CD4-positive, alpha-beta T cell treated with Interleukin-6 at 100 ng/mL for 8 hours (primary cell): ENCODE measurements at places on chromosomes 3 and 15.
A peak's percentile ranks its signal among the peaks of the same experiment; 100 is the strongest.

DNA sequence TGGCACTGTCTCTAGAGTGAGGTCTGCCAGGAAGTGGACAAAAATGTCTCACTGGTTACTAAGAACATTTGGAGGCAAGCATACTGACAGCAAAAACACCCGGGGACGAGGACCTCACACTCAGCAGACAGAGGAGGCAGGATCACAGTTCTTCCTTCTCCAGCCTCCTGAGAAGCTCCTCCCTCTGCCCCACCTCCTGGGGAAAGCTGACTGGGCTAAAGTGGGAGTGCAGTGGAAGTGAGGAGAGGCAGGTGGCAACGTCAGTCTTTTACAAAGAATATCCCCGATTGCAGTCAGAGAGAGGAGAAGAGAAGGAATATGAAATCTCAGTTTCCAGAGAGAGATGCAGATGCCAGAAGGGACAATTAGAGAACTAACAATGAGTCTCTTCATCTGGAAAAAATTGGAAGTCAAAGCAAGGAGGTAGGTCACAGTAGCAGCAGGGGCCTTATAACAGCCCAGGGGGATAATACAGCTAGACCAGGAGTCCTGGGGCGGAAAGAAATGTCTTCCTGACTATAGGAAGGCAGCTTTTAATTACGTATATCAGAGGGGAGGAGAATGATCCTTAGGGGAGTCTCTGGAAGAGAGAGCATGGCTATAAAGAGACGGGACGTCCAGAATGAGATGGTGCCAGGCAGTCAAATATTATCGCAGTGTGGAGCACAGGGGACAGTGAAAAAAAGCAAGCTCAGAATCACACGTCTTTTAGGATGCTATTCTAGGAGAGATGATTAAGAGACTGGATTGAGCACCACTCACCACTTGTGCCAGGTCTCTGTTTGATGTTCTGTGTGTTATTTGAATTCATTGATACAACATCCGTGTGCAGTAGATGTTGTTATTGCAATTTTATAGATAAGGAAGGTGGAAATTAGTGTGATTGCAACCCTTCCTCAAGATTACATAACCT is 47.2 kb downstream of the LEO1 start:
- DNase-seq = no peak

- DNase-seq = no peak
Observed at GRCh38 chr15:77068633-77069032, 2.3 kb downstream of the TSPAN3 start.

GRCh38 chr15:53203454-53203853 is 413.3 kb upstream of the ONECUT1 start:
- no peak for DNase-seq

DNA sequence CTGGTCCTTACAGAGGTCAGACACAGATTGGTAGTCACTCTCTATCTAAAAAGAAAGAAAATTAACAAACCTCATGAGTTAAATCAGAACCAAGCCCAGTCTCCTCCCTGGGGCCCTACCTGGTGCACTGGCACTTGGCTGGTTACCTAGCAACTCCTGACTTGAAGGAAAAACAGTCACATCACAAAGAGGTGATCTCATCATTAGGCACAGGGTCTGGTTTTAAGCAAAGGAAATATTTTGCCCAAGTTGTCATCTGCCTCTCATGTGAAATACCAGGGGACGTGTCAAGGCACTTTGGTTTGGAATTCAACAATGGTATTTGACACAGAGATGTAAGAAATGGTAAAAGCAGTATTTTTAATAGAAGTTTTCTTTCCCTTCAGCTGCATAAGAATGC is 47.7 kb upstream of the FMN1 start:
- no peak for DNase-seq

DNA sequence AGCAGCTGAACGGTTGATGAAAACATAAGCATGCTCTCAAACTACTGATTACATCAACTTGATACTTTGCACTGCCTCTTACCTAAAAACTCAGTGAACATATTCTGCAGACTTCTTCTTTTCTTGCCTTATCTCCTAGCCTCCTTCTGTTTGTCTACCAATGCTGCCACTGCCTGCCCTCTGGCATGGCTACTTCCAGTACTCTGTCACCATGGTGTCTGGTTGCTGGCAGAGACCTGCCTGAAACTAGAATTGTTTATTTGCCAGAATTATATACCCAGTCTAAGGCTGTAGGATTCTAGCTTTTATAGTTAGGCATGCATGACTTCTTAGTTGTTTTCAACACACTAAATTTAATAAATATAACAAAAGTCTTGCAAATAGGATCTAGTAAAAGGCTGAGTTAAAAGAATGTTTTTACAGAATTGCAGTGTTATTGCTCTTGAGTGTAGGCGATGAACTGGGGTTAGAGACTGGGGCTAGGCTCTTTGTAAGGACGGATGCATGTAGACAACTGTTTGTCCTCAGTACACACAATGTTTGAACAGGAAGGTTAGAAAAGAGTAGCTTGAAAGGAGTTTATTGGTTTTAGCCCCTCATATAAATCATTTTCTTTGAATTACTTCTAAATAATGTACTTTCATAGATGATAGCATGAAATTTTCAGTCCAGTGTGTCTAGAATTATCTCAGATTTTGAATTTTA is 116.3 kb downstream of the KCNAB1 start:
- no peak for DNase-seq

GRCh38 chr3:49351521-49352011 is 6.6 kb downstream of the GPX1 start:
- DNase-seq = peak; percentile 3

DNA sequence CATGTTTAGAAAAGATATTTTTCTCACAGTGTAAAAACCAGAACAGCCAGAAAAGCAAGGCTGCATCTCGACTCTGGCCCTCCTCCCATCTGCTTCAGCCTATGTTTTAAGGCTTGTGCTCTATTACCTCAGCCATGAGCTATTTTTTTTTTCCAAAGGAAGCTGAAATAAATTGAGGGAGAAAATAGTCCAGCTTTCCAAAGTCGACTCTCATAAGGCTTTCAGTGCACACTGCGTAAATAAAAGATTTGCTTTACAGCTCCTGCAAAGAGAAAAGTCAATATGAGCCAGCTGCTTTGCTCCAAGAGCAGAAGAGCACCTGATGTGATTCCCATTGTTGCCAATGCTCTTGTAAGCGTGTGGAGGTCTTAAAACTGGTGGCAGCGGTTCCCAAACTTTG is 26.7 kb downstream of the SCG3 start:
- DNase-seq = no peak

GRCh38 chr15:50257924-50258323 is 7.6 kb downstream of the HDC start:
- DNase-seq = no peak

DNA sequence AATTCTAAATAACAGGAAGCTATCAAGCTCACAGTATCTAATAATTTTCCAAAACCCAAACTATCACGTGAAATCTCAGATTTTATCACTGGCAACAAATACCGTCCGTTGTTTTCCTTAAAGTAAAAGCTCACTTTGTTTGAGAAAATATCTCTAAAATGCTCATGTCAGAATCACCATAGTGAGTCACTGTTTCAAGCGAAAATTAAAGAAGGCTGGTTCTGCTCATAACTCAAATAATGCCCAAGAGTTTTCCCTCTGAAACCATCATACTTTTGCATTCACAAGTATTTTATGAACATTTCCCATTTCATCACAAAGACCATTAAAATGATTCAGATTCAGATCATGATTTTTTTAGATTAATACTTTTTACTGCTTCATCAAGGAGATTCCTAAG is 50.6 kb downstream of the TBL1XR1 start:
- peak; percentile 22 for DNase-seq

- DNase-seq = no peak
Observed at GRCh38 chr3:138513090-138513843, 78.9 kb downstream of the ESYT3 start.

DNA sequence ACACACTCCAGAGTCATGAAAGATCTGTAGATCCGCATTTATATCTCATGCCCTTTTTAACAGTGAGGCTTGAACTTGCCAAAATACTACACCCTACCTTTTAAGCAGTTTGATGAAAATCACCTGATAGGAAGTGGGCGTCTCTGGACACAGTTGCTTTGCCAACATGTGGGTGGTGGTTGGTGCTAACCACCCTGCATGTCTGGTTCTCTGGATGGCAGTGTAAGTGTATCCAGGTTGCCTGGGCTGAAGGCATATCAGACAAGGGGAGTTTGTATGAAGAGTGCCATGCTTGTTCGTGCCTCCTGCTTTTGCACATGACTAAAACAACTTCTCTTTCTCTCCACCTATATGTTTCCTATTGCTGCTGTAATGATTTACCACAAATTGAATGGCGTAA is 159.6 kb downstream of the GHSR start:
- no peak for DNase-seq

GRCh38 chr3:171199473-171199829 is 172.9 kb upstream of the SLC2A2 start:
- DNase-seq = no peak

GRCh38 chr3:104939196-104939595 is 427.5 kb upstream of the ALCAM start:
- no peak for DNase-seq

DNA sequence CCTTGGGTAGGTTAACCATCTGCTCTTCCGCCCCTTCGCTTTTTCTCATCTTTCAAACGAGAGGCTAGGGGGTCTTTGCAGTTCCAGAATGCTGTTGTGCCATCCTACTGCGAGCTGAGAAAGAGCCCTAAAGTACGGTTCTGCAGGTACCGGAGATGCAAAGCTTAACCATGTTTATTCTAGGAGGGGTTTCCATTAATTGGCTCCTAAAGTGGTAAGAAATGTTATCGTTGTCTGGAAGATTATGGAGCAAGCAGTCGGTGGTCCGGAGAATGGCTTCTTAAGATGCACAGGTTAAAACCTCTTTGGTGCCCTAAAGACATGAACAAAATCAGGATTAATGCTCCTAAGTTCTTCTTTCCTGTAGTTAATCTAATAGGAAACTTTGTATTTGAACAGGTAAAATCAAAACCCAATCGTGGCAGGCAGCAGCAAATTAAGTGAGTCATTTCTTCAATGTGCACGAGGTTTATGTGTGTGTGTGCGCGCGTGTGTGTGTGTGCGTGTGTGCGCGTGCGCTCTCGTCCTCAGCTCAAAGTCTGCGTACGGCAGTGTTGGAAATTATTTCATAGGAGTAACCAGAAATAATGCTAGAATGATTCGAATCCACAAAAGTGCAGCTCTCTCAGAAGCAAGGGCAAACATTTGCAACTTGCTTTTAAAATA is 772 bp downstream of the FAM81A start:
- DNase-seq = no peak

DNA sequence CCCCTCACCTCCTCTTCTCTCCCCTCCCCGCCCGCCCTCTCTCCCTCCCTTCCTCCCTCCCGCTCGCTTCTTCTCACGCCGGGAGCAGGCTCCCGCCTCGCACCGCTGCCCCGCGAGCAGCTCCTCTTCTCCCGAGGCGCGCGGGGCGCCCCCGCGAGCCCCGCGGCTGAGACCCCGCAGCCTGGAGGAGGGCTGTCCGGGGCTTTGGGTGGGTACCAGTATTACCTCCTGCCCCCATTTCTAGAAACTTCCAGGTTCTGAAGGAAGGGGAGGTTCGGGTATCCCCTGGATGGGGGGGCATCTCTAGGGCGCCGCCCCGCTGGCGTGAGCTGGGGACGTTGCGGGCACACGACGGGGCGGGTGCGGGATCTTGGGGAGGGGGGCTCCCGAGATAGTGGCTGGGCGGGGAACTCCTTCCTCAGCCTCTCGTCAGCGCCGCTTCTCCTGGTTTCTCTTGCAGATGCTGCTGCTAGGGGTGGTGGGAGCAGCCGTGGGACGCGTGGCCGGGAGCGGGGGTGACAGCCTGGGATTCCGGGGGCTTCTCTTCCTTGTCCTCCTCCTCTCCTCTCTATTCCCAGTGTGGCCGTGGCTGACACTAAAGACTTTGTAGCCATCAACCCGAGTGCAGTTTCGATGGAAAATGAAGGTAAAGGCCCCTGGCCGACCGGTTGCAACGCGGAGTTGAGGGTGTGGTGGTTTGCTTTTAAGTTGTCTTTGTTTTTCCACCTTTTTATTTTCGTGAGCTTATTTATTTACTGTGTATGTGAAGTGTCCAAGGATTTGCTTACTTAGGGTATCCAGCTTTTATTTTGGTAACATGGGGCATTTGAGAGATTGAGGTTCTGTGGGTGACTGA is 474 bp downstream of the ATP2C1 start:
- peak; percentile 33 for DNase-seq

DNA sequence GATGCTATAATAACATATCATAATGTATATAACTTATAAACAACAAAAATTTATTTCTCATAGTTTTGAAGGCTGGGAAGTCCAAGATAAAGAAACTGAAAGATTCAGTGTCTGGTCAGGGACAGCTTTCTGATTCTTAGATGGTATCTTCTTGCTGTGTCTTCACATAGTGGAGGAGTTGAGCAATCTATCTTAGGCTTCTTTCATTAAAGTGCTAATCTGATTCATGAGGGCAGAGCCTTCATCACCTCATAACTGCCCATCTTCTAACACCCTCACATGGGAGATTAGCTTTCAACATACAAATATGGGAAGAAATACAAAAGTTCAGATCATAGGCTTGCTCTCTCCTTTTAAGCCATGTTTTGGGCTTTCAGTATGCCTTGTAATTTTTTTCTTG is 774.8 kb upstream of the EPHA6 start:
- no peak for DNase-seq

DNA sequence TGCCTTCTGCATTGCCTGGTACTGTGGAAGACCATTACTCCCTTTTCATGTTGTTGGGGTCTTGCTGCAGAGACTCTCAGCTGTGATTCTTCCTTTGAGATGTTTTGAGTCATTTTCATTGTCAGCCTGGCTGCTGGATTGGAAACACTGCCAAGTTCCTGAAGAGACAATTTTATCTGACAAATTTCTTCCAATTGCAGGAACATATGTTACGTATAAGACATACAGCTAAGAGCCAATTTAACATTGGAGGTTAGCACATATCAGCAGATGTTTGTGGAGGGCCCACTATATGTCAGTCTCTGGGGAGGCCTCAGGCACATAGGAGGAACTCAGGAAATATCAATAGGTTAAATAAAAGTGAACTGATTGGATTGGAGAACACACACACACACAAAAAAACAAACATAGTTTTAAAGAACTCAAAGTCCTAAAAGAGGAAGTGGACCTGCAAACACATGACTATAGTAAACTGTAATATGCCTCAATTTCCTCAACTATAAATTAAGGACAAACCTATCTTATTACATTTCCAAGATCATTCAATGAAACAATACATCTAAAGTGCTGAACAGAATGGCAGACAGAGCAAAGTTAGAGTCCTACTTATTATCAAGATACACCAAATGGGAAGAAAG is 172.3 kb downstream of the MYRIP start:
- DNase-seq = no peak

DNA sequence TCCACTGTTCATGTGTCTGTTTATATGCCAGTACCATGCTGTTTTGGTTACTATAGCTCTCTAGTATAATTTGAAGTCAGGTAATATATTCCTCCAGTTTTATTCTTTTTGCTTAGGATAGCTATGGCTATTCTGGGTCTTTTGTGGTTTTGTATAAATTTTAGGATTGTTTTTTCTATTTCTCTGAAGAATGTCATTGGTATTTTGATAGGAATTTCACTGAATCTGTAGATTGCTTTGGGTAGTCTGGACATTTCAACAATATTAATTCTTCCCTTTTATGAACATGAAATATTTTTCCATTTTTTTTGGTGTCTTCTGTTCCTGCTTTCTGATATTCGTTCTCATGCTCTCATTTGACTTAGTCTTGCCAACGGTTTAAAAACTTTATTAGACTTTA is 39.6 kb downstream of the GREM1 start:
- DNase-seq = no peak

- DNase-seq = no peak
Observed at GRCh38 chr15:48479751-48480150, 148.5 kb downstream of the DUT start.

GRCh38 chr15:50854601-50855490 is 53.6 kb upstream of the AP4E1 start:
- DNase-seq = no peak

- no peak for DNase-seq
Observed at GRCh38 chr15:65275728-65276126, 11.0 kb downstream of the PARP16 start.

GRCh38 chr15:41051139-41051538 is 64.9 kb downstream of the INO80 start:
- no peak for DNase-seq
